CD4-positive, alpha-beta T cell treated with Interleukin-10 for 1 hour (primary cell): ENCODE measurements at places on chromosomes 16 and 17.

DNA sequence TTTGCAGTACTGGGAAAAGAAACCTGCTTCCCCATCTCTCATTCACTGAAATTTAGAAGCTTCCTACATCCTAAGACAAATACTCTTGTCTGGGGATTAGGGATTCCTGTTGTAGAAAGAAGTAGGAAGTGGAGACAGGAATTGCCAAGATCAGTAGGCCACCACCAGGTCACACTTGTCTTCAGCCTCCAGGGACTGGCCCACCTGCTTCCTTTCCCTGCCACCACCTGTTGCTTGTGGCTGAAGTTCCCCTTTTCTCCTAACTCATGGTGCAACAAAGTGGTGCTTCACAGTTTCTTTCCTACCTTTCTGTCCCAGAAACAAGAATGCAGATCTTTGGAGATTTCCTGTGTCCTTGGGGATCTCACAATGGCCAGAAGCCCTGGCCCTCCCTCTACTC, 82.4 kb downstream of the WNT3 start:
- no peak for DNase-seq

GRCh38 chr17:44062871-44063270, 3.6 kb downstream of the LSM12 start:
- DNase-seq, result no peak

GRCh38 chr17:47304186-47304585, 19.6 kb upstream of the EFCAB13 start:
- no peak for DNase-seq

DNA sequence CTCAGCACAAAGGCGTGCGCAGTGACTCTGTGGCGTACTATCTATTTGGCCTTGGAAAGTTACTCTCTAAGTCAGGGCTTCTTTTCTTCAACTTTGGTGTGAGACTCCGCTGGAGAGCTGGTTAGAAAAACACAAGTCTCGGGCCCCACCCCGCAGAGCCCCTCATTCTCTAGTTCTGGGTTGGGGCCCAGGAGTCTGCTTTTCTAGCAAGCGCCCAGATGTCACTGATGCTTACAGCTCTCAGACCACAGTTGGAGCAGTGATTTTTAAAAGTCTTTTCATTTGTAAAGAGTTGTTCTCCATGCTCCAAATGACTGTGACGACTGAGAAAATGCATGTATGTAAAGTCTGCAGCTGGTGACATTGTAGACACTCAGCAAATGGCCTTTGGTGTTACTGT, 582.3 kb downstream of the WWOX start:
- DNase-seq, result no peak

GRCh38 chr17:21283482-21284318, 811 bp upstream of the MAP2K3 start:
- DNase-seq, result no peak

DNA sequence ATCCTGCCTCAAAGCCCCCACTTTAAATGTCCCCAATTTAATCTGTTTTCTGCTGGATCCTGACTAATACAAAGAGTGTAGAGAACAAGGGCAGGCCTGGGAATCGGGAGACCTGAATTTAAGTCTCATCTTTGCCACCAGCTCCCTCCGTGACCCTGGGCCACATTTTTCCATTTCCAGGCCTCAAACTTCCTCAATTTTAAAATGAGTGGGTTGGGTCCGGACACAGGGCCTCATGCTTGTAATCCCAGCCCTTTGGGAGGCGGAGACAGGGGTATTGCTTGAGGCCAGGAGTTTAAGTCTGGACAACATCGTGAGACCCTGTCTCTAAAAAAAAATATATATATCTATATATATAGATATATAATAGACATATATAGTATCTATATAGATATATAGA, 61.4 kb downstream of the SRL start:
- no peak for DNase-seq

- DNase-seq, result no peak
Measured at GRCh38 chr17:7235693-7236665, 1.7 kb upstream of the DVL2 start.

GRCh38 chr17:28716740-28717577, 709 bp downstream of the RAB34 start:
- no peak for DNase-seq

- DNase-seq, result no peak
Measured at GRCh38 chr16:67429799-67430503, 970 bp upstream of the HSD11B2 start.

- DNase-seq, result no peak
Measured at GRCh38 chr17:41739661-41740352, 5.4 kb upstream of the HAP1 start.

GRCh38 chr16:3587547-3588110, 10.4 kb upstream of the NLRC3 start:
- DNase-seq, result no peak

GRCh38 chr16:72536723-72537435, 364.9 kb upstream of the PMFBP1 start:
- no peak for DNase-seq
